ENCODE measurements at places on chromosomes 7 and 10.

GRCh38 chr7:120799147-120799546 is 58.8 kb downstream of the TSPAN12 start:
- no peak for DNase-seq

GRCh38 chr10:47059606-47060311 is 148.5 kb downstream of the PTPN20 start:
- no peak for DNase-seq

GRCh38 chr10:108791794-108792474 is 1131.4 kb downstream of the XPNPEP1 start:
- DNase-seq: no peak

GRCh38 chr7:17234398-17235031 is 63.9 kb upstream of the AHR start:
- peak; percentile 89 for DNase-seq

- no peak for DNase-seq
These were observed 580.0 kb downstream of the XPNPEP1 start for GRCh38 chr10:109343293-109343692.

DNA sequence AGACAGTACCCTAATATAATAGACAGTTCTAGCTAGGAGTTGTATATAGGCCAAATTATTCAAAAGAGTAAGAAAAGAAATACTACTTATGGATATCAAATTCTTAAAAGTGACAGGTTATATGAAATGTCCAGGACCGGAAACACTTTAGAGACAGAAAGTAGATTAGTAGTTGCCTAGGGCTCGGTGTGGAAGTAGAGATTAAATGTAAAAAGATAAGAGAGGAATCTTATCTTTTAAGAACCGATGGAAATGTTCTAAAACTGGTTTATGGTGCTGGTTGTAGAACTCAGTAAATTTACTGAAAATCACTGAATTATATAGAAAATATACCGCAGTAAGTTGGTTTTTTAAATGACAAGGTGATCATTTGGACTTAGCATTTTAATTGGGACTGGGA is 147.5 kb upstream of the ASAH2 start:
- no peak for DNase-seq

DNA sequence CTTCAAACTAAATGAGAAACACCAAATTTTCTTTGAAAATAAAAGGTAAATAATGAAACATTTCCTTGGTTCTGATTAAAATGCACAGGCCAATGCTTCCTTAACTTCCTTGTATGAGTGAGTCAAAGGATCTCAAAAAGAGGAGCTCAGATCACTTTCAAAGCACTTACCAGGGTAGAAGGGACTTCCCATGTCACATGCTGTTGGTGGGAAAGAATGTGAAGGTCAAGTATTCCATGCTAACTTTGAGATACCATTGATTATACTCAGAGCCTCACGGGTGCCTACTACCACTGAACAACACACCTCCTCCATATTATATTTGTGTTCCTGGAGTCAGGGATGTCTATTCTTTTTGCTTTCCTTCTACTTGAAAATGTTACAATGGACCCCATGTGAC is 233.5 kb upstream of the KIAA1217 start:
- DNase-seq: no peak

DNA sequence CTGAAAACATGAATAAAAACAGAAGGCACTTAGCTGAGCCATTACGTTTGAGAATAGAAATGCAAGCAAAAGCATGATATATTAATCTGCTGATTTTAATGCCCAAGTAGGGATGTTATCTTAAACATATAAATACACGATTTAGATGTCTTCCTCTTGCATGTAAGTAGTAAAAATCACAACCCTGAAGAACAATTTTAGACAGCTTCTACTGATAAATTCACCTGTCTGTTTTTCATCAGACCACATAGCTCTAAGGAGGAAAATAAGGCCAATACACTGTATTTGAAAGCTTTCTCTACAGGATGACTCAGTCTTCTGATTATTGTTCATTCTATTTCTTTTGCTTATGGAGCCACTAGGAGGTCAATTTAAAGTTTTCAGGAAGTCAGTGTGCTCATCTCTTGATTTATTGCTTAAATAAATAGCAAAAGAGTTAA is 210.9 kb upstream of the CHRM2 start:
- DNase-seq: no peak

- DNase-seq: no peak
These were observed 139.4 kb downstream of the DNAJB6 start for GRCh38 chr7:157476201-157476600.

DNA sequence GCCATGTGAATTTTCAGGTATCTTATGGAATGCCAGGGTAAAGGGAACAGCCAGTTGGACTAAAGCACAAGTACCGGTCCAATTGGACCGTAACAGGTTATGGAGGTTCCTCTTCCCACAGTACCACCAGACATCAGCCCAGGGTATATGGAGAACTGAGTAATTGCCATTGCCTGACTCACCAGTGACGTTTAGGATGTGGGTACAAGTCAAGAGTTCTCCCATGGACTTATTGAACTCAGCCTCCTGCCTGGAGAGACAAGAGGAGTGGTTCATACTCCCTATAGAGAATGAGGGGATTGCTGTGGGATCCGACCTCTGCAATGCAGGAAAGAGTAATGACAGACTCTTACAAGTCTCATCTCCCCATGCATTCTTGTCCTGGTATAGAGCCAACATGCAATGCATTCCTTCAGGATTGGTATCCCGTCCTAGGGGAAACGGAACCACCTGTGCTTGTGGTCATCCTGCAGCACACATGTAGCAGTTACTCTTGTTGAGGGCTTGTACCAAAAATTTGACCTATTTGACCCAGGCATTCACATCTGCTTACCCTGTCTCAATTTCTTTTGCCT is 30.7 kb upstream of the ELOVL3 start:
- no peak for DNase-seq

GRCh38 chr7:19772306-19772705 is 1.1 kb downstream of the TMEM196 start:
- DNase-seq: no peak

DNA sequence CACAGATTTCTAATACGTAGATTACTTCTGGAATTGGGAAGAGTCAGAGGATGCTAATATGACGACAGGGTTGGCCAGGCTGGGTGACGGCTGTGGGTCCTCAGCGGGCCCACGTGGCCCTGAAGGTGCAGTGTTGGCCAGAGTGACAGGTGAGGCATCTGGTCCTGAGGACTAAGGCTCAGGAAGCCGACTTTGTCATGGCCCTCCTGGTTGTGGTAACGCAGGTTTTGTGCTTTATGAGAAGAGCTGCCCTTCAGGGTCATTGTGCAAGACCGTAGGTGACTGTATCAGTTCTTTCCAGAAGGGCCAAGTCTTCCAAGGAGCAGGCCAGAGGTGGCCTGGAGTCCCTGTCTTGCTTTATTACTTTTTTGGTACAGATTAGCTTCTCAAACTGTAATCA is 2.5 kb downstream of the EIF3B start:
- no peak for DNase-seq

DNA sequence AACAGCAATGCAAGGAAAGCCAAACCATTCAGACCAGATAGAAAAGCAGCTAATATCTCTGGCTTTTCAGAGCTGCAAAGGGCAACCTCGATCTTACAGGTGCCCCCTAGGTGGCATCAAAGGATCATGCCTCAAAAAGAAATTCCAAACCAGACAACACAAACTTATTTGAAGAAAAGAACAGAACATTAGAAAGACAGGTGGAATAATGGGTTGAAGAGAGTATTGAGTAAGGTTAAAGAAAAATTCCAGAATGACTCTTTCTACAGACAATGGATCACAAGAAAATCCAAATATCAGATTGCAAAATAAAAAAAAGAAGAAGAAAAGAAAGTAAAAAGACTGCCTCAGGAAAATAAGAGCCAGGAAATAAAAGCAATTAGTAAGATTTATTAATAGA is 213.7 kb downstream of the ELMO1 start:
- DNase-seq: peak; percentile 39

- no peak for DNase-seq
These were observed 169.3 kb downstream of the GRID1 start for GRCh38 chr10:86197166-86197790.

- DNase-seq: no peak
These were observed 120.8 kb upstream of the CDCA7L start for GRCh38 chr7:22066522-22066921.
